Right renal cortex interstitium (tissue), 3 donors: ENCODE measurements at places on chromosomes 6 and 20.
A peak's percentile ranks its signal among the peaks of the same experiment; 100 is the strongest.

DNA sequence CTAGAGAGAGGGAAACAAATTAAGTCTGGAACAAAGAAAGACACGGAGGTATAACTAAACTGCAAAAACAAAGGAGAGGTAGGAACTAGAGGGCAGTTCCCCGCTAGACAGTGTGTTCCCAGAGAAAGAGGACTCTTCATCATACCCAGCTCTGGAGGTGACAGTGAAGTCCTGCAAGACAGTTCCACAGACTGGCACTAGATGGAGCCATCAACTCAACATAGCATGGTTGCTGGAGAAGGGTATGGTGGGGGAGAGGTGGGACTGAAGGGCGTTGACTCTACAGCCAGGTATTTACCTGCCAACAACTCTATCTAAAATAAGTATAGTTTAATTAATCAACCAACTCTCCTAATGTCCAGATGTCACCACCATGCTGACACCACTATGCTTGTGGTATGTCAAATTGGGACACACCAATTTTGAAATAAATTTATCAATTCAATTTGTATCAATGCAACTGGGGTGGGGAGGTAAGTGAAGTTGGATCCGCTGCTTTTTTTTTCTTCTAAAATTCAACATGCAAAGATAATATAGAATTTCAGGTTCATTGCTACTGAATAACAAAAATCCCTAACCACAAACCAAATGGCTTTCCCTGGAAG, 9.7 kb downstream of the BACH2 start:
- no peak for DNase-seq

DNA sequence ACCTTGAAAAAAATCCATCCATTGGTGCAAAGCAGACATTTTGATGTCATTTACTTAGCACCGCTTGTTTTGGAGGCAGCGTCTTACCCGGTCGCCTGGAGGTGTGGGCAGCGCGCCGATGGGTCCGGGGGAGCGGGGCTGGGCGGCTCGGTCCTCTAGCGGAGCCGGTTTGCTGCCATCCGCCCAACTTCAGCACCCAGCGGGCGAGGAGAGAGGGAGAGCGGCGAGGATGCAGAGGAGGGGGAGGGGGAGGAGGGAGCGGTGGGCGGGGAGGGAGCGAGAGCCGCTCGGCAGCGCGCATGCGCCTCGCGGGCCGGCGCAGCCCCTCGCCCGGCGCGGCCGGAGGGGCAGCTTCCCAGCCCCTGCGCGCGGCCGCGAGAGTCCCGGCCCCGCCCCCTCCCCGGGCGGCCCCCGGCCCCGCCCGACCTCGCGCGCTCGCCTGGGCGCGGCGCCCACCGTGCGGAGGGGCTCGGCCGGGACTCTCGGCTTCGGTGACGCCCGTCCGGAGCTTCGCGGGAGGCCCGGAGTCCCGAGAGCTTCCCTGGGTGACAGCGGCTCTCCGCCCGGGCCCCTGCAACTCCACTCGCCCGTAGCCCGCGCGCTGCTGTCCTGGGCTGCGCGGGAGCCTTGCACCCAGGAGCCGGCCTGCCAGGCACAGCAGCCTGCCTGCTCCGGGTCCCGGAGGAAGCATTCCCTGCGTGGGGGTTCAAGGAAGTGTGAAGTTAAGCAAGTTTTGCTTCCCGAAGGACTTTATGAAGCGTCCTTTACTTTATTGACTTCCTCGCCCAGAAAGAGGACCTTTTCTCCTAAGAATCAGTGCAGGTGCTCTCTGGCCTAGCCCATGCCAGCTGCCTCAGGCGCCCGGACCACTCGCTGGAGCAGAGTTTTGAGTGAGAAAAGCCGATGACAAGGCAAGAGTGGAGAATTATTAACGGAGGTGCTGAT, at the start of gene RGS17:
Gene RGS17 (minus strand): TSS at position 246 of the 945 bp plus-strand sequence. CDS start 87,264 bp downstream, outside the sequence.
- DNase-seq = peak; percentile 55

- no peak for DNase-seq
Measured at GRCh38 chr6:11197175-11197536, 35.3 kb downstream of the NEDD9 start.

- no peak for DNase-seq
Measured at GRCh38 chr20:48852609-48853008, 24.8 kb upstream of the PREX1 start.

DNA sequence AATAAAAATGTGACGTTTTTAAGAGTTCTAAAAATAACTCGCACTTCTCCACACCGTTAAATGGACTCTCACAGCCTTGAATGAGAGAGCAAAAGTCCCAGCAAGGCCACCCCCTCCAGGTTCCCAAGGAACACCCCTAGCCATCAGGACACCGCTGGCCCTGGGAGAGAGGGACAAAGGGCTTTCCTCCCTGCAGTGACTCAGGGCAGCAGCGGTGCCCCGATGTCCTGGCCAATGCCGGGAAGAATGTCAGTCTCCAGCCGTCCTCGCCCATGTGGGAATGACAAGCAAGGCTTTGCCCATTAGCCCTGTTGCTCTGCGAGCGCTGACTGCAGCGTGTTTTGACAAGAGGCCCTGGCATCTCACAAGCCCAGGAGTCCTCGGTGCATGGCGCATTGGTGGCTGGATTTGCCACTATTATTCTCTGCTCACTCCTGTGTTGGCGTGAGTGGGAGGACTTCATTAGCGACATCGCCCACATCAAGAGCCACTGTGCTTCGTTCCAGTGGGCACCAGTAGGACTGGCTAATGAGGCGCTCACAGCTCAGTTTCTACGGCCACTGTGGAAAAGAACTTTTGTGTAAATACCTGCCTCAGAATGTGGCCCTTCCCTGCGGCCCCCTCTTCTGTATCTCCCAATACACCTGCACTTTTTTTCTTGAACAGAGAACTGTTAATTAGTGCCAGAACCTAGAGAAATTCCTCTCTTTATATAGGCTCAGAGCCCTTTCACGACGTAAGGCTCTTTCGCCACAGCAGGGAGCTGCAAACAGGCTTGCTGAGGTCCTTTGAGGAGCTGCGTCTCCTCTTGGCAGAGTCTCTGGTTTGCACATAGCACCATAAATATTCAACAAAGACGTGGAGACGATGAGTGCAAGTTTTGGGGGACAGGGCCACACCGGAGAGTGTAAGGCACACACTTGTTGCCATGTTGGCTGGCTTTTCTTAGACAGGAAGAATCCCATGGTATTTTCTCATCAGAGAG, 336.6 kb downstream of the TAF4 start:
- DNase-seq = no peak

- no peak for DNase-seq
Measured at GRCh38 chr20:58647796-58648501, 3.1 kb upstream of the STX16 start.

DNA sequence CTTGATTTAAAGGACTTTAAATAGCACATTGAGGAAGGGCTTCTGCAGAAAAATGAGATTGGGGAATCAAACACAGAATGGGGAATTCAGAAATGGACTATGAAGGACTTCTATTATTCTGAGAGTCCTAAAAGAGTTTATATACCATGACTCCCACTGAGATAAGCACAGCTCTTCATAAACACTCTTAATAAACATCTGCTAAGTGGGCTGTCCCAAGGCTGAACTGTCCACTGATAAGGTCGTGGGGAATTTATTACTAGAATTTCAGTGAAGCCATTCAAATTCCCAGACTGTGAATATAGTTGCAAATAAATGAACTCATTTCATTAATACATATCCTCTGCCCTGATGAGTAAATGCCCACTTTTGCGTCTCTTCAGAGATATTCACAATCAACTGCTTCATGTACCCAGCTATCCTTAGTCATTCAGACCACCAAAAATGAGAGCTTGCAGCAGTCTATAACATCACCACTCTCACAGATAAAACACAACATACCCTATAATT, 468.2 kb upstream of the RUNX2 start:
- DNase-seq = no peak

DNA sequence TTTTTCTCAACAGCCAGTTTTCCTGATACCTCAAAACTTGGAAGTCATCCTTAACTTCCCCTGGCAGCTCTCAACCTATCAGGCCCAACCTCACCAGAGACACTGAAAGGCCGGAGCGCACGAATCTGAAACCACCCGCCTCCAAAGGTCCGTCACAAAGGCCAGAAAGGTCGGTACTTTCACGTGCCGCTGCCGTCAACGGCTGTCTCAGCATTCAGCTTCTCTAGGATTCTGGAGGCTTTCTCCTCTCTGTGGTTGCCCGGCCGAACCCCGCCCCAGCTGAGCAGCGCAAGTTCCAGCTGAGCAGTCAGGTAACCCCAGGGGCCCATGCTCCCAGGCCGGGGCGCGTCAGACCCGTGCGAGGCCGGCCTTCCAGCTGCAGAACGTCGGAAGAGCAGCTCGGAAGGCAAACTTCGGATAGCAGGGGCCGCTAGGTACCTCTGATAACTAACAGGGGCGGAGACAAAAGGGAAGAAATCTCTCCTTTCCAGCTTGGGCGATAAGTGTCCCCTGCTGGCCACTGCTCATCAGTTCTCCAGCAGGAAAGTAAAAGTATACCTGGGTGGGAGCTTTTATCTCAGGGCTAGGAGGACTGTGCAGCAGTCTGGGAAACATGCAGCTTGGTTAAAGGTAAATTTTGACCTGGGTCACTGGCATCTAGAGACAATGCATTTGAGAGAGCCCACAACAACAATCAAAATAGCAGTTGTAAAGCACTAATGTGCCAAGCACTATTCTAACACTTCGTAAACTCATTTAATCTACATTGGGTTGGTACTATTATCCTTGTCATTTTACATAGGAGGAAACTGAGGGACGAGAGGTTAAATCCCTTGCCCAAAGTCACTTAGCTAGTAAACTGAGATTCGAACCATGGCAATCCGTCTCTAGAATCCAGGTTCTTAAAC, 16.1 kb downstream of the ZSCAN12 start:
- DNase-seq = peak; percentile 83

- no peak for DNase-seq
Measured at GRCh38 chr6:18436341-18436740, 49.2 kb downstream of the RNF144B start.

DNA sequence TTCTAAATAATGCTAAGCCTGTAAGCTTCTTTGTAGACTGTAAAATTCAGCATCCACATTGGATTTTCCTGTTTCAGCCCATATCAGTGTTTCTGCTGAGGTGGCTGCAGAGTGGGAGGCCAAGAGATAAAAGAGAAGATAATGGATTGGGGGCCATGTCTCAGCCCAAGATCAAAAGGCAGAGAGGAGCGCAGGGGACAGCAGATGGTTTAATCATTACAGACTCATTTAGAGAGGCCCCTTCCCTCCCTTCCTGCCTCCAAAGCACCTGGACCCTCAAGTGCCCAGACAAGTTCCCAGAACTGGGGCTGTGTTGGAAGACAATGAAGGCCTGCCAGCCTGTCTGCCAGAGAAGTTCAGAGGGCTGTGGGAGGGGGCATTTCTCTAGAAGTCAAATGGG, 20.4 kb upstream of the CTNNBL1 start:
- no peak for DNase-seq

DNA sequence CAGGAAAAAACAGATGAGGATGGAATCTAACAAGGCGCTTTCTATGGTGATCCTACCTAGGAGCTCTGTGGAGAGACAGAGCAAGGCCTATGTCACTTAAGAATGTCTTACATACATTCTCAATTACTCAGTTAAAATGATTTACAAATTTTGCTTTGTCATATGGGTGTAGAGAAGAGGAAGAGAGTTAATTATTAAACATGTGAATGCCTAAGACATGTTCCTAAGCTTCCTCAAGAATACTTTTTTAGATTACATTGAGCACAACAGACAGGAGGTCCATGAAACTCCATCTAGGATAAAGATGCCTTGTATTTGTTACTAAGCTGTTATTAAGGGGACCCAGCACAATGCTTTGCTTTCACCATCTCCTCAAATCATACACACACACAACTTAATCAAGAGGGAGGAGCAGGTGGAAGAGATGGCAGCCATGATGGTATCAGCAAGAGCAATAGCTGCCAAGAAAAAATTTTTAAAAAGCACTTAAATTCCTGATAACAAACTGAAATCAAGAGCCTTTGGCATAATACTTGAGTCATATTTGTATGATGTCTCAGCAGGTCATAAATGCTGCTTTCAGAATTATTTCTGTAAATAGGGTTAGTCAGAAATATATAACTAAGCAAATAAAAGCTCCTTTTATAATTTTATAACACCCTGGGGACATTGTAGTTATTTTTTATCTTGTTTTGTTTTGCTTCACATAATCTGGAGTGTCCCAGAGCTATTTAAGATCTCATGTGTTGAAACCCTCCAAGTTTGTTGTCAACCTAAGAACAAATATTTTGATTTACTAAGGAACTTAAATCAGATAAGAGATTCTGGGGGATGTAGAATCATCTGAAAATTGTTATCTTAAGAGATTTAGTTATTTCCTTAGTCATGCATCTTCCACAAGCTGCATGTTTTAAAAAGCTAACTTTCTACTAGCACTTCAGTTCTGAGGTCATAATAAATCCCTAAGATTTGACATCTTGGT, 70.0 kb upstream of the CD2AP start:
- no peak for DNase-seq

DNA sequence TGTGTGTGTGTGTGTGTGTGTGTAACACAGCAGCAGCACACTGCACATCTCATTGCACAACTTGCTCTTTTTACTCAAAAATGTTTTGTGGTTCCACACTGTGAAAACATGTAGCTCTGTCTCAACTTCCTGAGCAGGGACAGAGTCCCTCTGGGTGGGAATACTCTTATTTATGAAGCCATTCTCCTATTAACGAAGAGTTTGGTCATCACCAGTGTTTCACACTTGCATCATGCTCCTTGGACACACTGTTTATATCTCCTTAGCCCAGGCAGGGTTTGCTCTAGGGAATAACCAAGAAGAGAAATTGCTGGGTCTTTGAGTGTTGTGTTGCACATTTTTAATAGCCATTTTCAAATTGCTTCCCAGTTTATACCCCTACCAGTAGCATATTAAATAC, 53.6 kb downstream of the ZNF831 start:
- no peak for DNase-seq

GRCh38 chr6:133099573-133099972, 141.6 kb upstream of the EYA4 start:
- DNase-seq = no peak

- DNase-seq = no peak
Measured at GRCh38 chr6:6916598-6916997, 191.2 kb upstream of the RREB1 start.

GRCh38 chr6:135938576-135939207, 87.2 kb downstream of the PDE7B start:
- no peak for DNase-seq

GRCh38 chr6:116550796-116551195, 2.8 kb upstream of the CALHM4 start:
- DNase-seq = no peak

GRCh38 chr20:49207076-49207475, 12.1 kb upstream of the DDX27 start:
- no peak for DNase-seq

GRCh38 chr6:41653691-41654090, 15.4 kb downstream of the MDFI start:
- DNase-seq = no peak

GRCh38 chr6:103797738-103798137, 1062.0 kb downstream of the HACE1 start:
- DNase-seq = no peak

- no peak for DNase-seq
Measured at GRCh38 chr20:5614506-5614905, 135.7 kb upstream of the SHLD1 start.

DNA sequence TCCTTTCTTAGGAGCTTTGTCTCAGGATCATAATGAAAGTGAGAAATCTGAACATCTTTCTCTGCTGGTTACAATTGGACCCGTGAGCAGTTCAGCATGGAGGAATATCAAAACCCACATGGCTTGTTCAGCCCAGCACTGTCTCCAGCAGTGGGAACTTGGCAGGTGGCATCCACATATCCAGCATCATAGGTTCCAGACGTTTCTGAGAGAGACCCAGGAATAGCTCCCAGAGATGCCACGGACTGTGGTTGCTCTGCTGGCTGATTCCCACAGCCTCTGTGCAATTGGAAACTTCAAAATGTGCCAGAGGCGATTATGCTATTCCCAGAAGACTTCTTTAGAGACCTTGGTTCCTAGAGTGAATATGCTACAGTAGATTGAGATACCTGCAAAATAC, 76.4 kb downstream of the PHACTR2 start:
- no peak for DNase-seq

- no peak for DNase-seq
Measured at GRCh38 chr6:72321788-72322187, 300.1 kb upstream of the KCNQ5 start.
